ENCODE measurements at places on chromosomes 5 and 9.

DNA sequence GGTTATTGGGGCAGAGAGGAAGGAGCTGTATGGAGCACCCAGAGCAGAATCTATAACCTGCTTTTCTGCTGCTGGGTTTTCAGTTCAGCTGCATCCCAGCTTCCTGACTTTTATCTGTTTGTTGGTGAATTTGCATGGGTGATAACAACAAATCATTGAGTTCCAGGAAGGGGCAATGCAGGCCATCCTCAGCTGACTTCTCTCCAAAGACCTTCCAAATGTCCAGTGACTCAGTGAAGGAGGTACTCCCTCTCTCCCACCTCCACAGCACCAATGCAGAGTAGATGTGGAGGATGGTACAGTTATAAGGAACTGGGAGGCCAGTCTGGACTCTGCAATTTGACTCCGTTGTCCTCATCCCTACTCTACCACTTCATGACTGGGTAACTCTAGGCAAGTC, 1.6 kb upstream of the TXN start:
- DNase-seq: no peak

GRCh38 chr5:54383941-54384340, 71.6 kb upstream of the HSPB3 start:
- DNase-seq: no peak

- no peak for DNase-seq
Measured at GRCh38 chr5:127876384-127876783, 173.2 kb downstream of the CCDC192 start.

- DNase-seq: no peak
Measured at GRCh38 chr5:177183142-177183541, 49.6 kb downstream of the NSD1 start.

- no peak for DNase-seq
Measured at GRCh38 chr5:6195711-6196358, 182.5 kb downstream of the MED10 start.

GRCh38 chr5:163569284-163569683, 63.9 kb downstream of the MAT2B start:
- no peak for DNase-seq

- no peak for DNase-seq
Measured at GRCh38 chr5:54311176-54311677, 854 bp upstream of the ARL15 start.

DNA sequence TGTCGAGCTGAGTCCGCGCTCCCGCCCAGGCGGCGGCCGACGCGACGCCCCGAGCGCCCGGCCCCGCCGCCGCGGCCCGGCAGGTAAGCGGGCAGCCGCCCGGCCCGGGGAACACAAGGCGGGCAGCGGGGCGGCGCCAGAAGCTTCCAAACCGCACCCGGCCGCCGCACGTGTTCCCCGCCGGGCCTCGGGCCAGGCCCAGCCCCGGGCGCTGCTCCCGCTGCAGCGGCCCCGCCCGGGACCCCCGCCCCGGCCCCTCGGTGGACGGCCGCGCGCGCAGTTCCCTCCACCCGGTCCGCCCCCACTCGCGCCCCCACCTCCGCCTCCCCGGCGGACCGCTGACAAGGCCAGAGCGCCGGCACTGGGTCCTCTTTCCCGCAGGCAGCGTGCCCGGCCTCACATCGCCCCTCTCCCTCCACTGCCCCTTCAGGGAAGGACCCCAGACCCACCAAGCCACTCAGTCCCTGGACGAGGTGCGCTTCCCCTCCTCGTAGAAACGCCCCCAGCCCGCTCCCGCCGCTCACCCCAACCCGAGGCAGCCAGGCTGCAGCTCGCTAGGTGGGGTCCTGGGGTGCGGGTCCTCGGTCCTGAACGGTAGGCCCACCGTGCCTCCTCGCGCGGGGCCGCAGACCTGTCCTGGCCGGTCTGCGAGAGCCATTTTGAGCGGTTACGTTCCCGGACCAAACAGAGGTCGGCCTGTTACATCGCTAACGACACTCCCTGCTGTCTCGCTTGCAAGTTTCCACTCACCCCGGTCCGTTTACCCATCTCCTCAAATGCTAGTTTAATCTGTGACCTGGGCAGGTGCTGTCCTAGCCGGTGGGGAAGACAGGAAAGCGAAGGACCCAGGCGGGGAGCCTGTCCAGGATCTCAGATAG, 475 bp downstream of the WDR5 start:
- DNase-seq: no peak

GRCh38 chr9:104608336-104608735, 2.9 kb upstream of the OR13C2 start:
- DNase-seq: no peak

GRCh38 chr5:88845081-88845697, 37.8 kb downstream of the MEF2C start:
- DNase-seq: no peak

GRCh38 chr5:141747152-141748141, 65.4 kb upstream of the ARAP3 start:
- no peak for DNase-seq

All from cortex of kidney (tissue), 1 donor.